ENCODE measurements at places on chromosomes 2 and 18.

- H3K27ac ChIP-seq, result no peak overlapping the region
- DNase-seq, result peak; percentile 69
- peaks cover 5% of the 10 kb centered on the region for H3K4me1 ChIP-seq
- peaks cover 42% of the 10 kb centered on the region for H3K27me3 ChIP-seq
- peak overlapping the region; percentile 36 for H3K4me3 ChIP-seq
Observed at GRCh38 chr18:59308248-59308937, 10.1 kb downstream of the CPLX4 start.

DNA sequence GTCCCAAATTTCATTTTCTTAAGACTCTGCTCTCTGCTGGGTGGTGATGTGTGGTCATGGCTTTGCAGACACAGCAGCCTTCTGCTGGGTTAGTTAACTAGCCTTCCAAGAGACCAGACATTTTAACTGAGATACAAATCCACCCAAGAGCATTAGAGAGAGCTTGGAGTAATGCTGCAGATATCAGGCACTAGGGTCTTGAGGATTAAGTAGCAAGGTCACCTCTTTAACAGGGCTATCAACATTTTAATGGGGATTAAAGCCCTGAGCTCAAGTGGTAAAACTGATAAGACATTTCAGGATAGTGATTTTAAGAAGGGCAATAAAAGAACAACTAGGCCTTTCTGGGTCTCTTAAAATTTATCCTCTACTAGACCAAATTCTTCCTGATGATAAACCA is 461.2 kb downstream of the MEIS1 start:
- no peaks in the 10 kb centered on the region for H3K27me3 ChIP-seq
- no peaks in the 10 kb centered on the region for H3K36me3 ChIP-seq
- no peak overlapping the region for H3K4me3 ChIP-seq
- H3K27ac ChIP-seq, result no peak overlapping the region

GRCh38 chr2:171309455-171310286 is 124.1 kb downstream of the METTL8 start:
- H3K36me3 ChIP-seq, result no peaks in the 10 kb centered on the region
- no peaks in the 10 kb centered on the region for H3K27me3 ChIP-seq
- no peak overlapping the region for H3K27ac ChIP-seq
- no peak for DNase-seq
- no peaks in the 10 kb centered on the region for H3K4me1 ChIP-seq
- H3K4me3 ChIP-seq, result no peak overlapping the region

DNA sequence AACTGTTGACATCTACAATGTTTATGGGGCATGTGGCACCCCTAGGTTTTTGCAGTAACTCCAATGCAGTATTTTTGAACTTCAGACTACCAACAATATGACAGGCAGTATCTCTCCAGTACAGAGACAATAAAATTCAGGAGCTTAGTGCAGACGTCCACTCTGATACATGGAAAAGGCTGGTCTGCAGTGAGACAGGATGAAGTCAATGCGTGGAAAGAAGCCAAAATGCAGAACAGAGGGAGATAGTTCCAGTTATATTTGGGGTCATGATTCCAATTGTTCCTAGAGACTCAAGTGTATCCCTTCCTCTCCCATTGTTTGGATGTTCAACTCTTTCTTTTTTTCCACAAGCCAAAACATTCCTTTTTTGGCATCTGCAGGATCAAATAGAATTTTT is 18.7 kb upstream of the SMAD2 start:
- H3K27me3 ChIP-seq, result no peaks in the 10 kb centered on the region
- DNase-seq, result no peak
- H3K4me1 ChIP-seq, result peaks cover 14% of the 10 kb centered on the region
- H3K4me3 ChIP-seq, result no peak overlapping the region
- no peak overlapping the region for H3K27ac ChIP-seq
- H3K36me3 ChIP-seq, result no peaks in the 10 kb centered on the region

DNA sequence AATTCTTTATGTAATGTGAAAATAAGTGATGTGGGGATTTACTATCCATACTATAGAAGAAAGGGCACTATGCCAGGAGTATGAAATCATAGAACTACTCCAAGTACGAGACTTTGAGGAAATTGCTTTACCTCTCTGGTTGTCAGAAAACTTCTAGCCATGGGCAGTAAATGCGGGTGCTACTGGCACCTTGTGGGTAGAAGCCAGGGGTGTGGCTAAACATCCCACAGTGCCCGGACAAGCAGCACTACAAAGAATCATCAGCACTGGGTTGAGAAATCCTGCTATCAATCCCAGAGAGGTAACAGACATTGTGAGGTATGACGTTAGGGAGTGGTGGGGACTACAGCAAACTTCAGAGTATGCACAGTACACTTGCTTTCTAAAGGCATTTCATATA is 453.5 kb upstream of the TNP1 start:
- no peaks in the 10 kb centered on the region for H3K27me3 ChIP-seq
- H3K4me1 ChIP-seq, result peaks cover 12% of the 10 kb centered on the region
- H3K36me3 ChIP-seq, result no peaks in the 10 kb centered on the region
- H3K4me3 ChIP-seq, result no peak overlapping the region
- H3K27ac ChIP-seq, result no peak overlapping the region

DNA sequence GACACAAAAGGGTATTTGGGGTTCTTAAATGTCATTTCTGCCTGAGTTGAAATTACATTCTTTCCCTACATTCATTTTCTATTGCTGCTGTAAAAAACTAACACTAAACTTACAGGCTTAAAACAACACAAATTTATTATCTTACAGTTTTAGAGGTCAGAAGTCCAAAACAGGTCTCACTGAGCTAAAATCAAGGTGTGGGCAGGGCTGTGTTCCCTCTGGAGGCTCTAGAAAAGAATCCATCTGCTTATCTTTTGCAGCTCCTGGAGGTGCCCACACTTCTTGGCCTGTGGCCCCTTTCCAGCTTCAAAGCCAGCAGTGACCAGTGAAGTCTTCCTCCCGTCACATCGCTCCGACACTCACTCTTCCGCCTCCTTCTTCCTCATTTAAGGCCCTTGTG is 23.2 kb upstream of the SLC1A4 start:
- H3K27ac ChIP-seq, result no peak overlapping the region
- no peaks in the 10 kb centered on the region for H3K27me3 ChIP-seq
- H3K36me3 ChIP-seq, result no peaks in the 10 kb centered on the region
- peaks cover 8% of the 10 kb centered on the region for H3K4me1 ChIP-seq
- H3K4me3 ChIP-seq, result no peak overlapping the region

- no peak for DNase-seq
- H3K27ac ChIP-seq, result peak overlapping the region; percentile 91
- no peaks in the 10 kb centered on the region for H3K27me3 ChIP-seq
- peaks cover 55% of the 10 kb centered on the region for H3K4me1 ChIP-seq
- H3K36me3 ChIP-seq, result no peaks in the 10 kb centered on the region
Observed at GRCh38 chr2:20594957-20595356, 55.9 kb downstream of the HS1BP3 start.

GRCh38 chr2:71620116-71620515 is 166.8 kb downstream of the DYSF start:
- DNase-seq, result no peak
- H3K36me3 ChIP-seq, result no peaks in the 10 kb centered on the region
- H3K27me3 ChIP-seq, result no peaks in the 10 kb centered on the region
- no peak overlapping the region for H3K27ac ChIP-seq

DNA sequence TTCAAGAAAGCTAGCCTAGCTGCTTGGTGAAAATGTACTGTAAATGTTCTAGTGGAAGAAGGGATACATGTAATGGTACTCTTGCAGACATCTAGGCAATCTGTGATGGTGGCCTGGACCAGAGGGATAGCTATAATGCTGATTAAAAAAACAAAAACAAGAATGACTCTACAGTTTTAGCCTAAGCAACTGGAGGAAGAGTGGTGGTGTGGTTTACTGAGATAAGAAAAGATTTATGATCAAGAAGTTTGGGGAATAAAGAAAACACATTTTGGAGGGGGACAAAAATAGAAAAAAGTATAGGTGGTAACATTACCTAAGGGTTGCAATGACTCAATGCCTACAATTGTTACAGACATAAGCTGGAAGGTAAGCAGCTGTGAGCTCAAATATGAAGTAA is 1080.7 kb upstream of the CELF4 start:
- DNase-seq, result no peak
- no peaks in the 10 kb centered on the region for H3K36me3 ChIP-seq
- no peak overlapping the region for H3K27ac ChIP-seq
- peaks cover 5% of the 10 kb centered on the region for H3K4me1 ChIP-seq

GRCh38 chr2:59389240-59389639 is 1148.1 kb upstream of the FANCL start:
- H3K4me1 ChIP-seq, result no peaks in the 10 kb centered on the region
- no peak overlapping the region for H3K4me3 ChIP-seq
- DNase-seq, result no peak
- H3K27ac ChIP-seq, result no peak overlapping the region
- no peaks in the 10 kb centered on the region for H3K36me3 ChIP-seq
- H3K27me3 ChIP-seq, result no peaks in the 10 kb centered on the region

GRCh38 chr2:63343397-63344109 is 244.7 kb downstream of the WDPCP start:
- H3K4me1 ChIP-seq, result no peaks in the 10 kb centered on the region
- H3K4me3 ChIP-seq, result no peak overlapping the region
- H3K27me3 ChIP-seq, result no peaks in the 10 kb centered on the region
- H3K36me3 ChIP-seq, result no peaks in the 10 kb centered on the region
- no peak for DNase-seq

- H3K27me3 ChIP-seq, result no peaks in the 10 kb centered on the region
- H3K27ac ChIP-seq, result no peak overlapping the region
- no peaks in the 10 kb centered on the region for H3K36me3 ChIP-seq
- no peak for DNase-seq
- no peak overlapping the region for H3K4me3 ChIP-seq
Observed at GRCh38 chr2:186780701-186781316, 68.2 kb downstream of the ZSWIM2 start.

GRCh38 chr2:140639628-140640027 is 1491.2 kb downstream of the LRP1B start:
- no peak for DNase-seq
- no peak overlapping the region for H3K4me3 ChIP-seq
- H3K36me3 ChIP-seq, result no peaks in the 10 kb centered on the region
- no peaks in the 10 kb centered on the region for H3K27me3 ChIP-seq
- H3K4me1 ChIP-seq, result no peaks in the 10 kb centered on the region

DNA sequence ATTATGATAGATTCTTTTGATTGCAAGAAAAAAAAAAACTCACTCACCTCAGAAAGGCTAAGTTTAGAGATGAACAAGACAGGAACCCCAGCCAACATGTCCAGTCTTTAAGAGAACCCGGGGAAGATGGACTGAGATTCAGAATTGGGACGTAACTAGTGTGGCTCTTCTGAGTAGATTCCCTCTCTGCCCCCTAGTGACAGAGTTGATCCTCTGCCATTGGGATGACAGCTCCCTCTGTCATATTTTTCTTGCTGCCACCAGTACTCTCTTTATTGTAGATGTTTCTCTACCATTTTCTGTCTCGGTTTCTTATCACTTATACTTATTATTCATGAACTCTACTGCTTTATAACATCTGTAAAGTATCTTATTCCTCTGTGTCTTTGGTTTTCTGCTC is 77.7 kb downstream of the GULP1 start:
- H3K27ac ChIP-seq, result no peak overlapping the region
- H3K27me3 ChIP-seq, result no peaks in the 10 kb centered on the region
- no peaks in the 10 kb centered on the region for H3K36me3 ChIP-seq

DNA sequence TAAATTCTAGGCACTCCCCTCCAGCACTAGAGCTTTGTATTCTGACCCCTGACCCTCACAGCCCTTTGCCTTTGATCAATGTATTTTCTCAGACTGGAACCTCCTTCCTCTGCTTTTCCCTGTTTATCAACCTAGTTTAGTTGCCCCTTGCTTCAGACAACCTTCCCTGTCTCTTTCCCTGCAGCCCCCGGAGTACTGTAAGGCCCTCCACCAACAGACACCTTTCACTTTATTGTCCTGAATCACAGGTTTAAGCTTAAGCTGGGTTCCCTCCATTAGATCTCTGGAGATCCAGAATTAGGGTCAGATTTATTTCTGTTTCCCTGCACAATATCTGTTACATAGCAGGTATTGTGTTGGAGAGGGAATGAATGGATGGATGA is 140.2 kb downstream of the DDX1 start:
- H3K27ac ChIP-seq, result no peak overlapping the region
- H3K4me1 ChIP-seq, result peaks cover 42% of the 10 kb centered on the region
- H3K36me3 ChIP-seq, result no peaks in the 10 kb centered on the region
- H3K4me3 ChIP-seq, result no peak overlapping the region
- DNase-seq, result no peak
- no peaks in the 10 kb centered on the region for H3K27me3 ChIP-seq

GRCh38 chr2:15521641-15522181 is 39.4 kb downstream of the NBAS start:
- peaks cover 3% of the 10 kb centered on the region for H3K36me3 ChIP-seq
- H3K27ac ChIP-seq, result no peak overlapping the region
- H3K27me3 ChIP-seq, result no peaks in the 10 kb centered on the region
- no peak overlapping the region for H3K4me3 ChIP-seq
- no peaks in the 10 kb centered on the region for H3K4me1 ChIP-seq
- no peak for DNase-seq

GRCh38 chr2:47388888-47389287 is 14.1 kb upstream of the MSH2 start:
- H3K27ac ChIP-seq, result no peak overlapping the region
- H3K27me3 ChIP-seq, result no peaks in the 10 kb centered on the region
- DNase-seq, result no peak
- H3K4me1 ChIP-seq, result no peaks in the 10 kb centered on the region
- H3K4me3 ChIP-seq, result no peak overlapping the region

DNA sequence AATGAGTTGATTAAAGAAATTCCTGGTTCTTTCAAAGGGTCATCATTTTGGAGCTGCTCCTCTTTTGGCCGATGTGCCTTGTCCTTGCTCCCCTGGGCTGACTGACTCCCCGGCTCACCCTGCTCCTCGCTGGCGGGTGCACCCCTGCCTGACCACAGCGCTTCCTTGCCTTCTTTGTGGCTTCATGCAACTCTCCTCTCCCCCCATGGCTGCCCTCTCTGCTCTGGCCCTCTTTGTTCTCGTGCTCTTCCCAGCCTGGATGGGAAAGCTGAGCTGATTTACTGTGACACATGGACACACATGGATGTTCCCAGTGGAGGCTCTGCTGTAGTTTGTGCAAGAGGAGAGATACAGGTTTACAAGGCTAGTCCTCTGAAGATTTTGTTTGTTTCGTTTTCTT is 234.6 kb downstream of the HAUS1 start:
- H3K4me1 ChIP-seq, result peaks cover 13% of the 10 kb centered on the region
- DNase-seq, result no peak
- no peaks in the 10 kb centered on the region for H3K27me3 ChIP-seq
- H3K27ac ChIP-seq, result no peak overlapping the region

DNA sequence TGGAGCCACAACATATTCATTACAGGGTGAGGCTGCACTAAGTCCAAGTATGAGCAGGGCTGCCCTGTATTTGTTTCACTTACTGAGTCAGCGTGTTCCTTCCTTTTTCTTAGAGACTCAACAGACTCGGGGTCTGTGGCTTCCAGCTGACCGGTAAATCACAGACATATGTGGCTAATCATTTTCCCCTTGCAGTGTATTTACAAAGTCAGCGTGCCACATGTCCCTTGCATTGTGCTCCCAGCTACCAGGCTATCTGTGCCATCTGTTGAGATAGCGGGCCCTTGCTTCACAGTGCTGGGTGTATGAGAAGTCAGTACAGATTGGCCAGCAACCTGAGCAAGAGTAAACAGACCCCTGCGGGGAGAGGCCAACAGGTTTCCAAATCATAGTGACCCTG is 254.3 kb downstream of the LRRTM1 start:
- no peak overlapping the region for H3K4me3 ChIP-seq
- H3K27me3 ChIP-seq, result no peaks in the 10 kb centered on the region
- H3K4me1 ChIP-seq, result no peaks in the 10 kb centered on the region
- no peak for DNase-seq

- H3K4me1 ChIP-seq, result no peaks in the 10 kb centered on the region
- H3K27me3 ChIP-seq, result no peaks in the 10 kb centered on the region
- no peak overlapping the region for H3K27ac ChIP-seq
- DNase-seq, result no peak
Observed at GRCh38 chr2:233845301-233846060, 8.9 kb downstream of the HJURP start.
